Lung (tissue), 17 donors: ENCODE measurements at places on chromosomes 3 and 15.
A peak's percentile ranks its signal among the peaks of the same experiment; 100 is the strongest.

DNA sequence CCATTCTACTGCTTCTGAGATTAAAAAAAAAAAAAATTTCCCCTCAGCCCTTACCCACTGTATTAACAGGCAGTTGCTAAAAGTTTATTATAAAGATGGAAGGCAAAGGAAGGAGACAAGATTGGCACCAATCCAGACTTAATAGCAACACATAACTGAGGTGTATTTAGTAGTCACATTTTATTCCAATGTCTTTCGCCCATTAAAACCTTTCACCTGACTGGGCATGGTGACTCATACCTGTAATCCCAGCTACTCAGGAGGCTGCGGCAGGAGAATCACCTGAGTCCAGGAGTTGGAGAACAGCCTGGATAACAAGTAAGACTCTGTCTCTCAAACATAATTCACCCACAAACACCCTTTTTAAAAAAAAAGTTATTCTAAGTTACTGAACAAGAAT is 4.4 kb downstream of the ACAP2 start:
- DNase-seq = no peak

- peak; percentile 27 for DNase-seq
These were observed 739 bp upstream of the AMOTL2 start for GRCh38 chr3:134374791-134375581.

DNA sequence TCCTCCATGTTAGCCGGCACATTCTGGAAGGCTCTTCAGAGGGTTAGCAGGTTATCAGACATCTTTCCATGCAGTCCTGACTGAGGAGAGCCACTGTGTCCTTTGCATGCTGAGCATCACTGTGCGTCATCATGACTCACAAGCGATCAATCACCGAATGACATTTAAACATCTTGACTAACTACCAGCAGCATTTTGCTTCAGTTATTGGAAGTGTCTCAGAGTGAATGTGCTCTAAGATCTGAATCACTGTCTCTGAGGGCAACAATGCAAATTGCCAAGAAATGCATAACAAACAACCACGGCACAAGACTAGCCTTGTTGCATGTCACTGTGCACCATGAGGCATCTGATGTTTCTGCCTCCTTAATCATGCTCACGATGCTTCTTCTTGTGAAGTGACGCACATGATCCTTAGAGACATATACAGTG is 18.3 kb upstream of the ATP8B4 start:
- DNase-seq = no peak

GRCh38 chr15:66477011-66477410 is 20.6 kb downstream of the SNAPC5 start:
- DNase-seq = no peak
